ENCODE measurements at places on chromosomes 12 and 14.

DNA sequence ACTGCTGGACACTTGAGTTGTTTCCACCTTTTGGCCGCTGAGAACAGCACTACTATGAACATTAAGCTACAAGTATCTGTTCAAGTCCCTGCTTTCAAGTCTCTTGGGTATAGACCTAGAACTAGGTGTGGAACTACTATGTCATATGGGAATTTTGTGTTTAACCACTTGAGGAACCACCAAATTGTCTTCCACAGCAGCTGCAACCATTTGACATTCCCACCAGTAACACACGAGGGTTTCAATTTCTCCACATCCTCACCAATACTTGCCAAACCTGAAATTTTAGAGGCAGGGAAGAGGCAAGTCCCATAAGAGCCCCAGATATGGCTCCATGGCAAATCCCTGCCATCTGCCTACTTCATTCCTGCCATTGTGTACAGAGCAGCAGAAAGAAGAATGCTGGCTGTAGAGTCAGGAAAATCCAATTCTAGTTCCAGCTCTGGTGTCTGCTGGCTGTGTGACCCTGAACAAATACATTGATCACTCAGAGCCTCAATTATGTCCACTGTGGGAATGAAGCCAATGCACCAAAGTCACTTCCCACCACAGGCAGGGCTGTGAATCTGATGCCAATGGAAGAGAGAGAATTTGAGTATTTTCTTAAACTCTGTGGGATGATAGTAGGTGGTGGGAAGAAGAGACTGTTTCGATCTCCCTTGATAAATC, 17.8 kb downstream of the PITPNM2 start:
- DNase-seq: no peak

GRCh38 chr12:48334808-48335207, 15.9 kb downstream of the ZNF641 start:
- DNase-seq: no peak

- DNase-seq: no peak
Observed at GRCh38 chr14:101113108-101113612, 209.6 kb upstream of the RTL1 start.

- peak; percentile 57 for DNase-seq
Observed at GRCh38 chr12:1936406-1937320, 18.2 kb upstream of the CACNA2D4 start.

GRCh38 chr12:125081427-125081826, 16.2 kb downstream of the AACS start:
- DNase-seq: no peak

GRCh38 chr12:49818241-49818895, 9.8 kb downstream of the NCKAP5L start:
- no peak for DNase-seq

DNA sequence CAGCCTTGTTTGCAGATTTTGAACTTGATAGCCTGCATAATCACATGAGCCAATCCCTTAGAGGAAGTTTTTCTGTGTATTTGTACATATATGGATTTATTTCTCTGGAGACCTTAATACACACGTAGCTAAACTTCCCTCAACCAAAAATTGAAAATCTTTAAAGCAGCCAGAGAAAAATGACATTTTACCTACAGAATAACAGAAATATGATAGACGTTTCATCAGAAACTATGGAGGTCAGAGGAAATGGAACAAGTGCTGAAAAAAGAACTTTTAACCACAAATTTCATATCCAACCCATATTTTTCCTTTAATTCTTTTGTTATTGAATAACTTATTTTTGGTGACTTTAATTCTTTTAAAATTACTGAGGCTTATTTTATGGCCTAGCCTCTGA, 177.7 kb downstream of the CCDC91 start:
- no peak for DNase-seq

- DNase-seq: no peak
Observed at GRCh38 chr14:26338231-26338630, 259.6 kb downstream of the NOVA1 start.

- no peak for DNase-seq
Observed at GRCh38 chr12:121036810-121037326, 2.2 kb downstream of the OASL start.

- DNase-seq: no peak
Observed at GRCh38 chr12:45560689-45561088, 168.8 kb upstream of the ARID2 start.

DNA sequence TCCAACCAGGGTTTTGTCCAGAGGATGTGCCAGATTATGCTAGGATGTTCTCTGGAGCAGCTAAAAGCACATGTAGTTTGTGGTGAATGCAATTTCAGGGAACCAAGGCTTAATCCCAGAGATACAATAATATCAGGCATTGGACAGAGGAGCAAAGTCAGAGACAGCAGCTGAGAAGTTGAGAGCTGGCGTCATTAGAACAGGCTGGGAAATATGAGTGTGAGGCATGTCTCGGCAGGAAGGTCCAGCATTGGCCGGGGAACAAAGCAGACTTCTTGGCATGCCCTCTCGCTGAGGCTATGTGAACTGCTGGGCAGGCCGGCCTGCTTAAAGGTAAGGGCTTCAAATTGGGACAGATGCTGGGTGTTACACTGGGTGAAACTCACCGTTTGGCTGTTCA, 125.4 kb downstream of the CAND1 start:
- DNase-seq: no peak

GRCh38 chr12:129080821-129081220, 227.5 kb downstream of the GLT1D1 start:
- no peak for DNase-seq

GRCh38 chr14:95840094-95840700, 36.4 kb upstream of the TUNAR start:
- DNase-seq: no peak

GRCh38 chr14:67533754-67534085, 630 bp downstream of the PLEKHH1 start:
- DNase-seq: no peak

- no peak for DNase-seq
Observed at GRCh38 chr14:80135305-80136088, 75.8 kb downstream of the DIO2 start.

DNA sequence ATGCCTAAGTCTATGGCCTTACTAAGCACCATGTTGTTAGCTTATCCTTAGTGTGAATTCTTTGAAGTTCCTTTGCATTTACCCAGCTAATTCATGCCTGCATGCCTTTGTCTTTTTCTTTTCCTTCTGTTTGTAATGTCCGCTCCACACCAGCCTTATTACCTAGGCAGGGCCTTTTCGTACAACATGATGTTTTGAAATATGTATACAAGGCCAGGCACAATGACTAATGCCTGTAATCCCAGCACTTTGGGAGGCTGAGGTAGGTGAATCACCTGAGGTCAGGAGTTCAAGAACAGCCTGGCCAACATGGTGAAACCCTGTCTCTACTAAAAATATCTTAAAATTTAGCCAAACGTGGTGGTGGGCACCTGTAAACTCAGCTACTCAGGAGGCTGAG, 1636.5 kb upstream of the SEL1L start:
- no peak for DNase-seq

DNA sequence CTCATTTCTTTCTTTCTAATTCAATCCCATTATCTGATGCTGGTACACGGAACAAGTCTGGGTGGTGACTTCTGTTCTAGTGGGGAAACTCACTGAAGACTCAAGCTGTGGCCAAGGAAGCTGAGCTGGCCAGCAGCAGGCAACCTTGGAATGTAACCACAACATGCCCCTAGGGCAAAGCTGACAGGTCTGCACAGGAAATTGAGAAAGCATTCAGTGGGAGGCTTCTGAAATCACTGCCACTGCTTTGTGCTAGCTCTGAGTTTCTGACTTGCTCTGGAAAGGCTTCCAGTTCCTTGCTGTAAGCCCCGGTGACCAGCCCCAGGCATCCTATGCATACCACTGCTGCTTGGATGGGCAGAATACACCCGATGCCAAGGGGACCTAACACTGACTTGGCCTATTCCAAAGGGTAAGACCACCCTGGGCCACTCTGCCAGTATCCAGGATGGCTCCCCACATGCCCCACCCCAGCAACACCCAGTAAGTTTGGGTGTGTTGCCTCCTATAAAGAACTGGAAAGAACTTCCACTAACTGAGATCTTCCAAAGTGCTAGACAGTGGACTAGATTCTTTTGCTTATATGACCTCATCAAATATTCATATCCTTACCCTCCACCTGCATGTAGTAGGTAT, 84.5 kb upstream of the CDKN3 start:
- DNase-seq: no peak

DNA sequence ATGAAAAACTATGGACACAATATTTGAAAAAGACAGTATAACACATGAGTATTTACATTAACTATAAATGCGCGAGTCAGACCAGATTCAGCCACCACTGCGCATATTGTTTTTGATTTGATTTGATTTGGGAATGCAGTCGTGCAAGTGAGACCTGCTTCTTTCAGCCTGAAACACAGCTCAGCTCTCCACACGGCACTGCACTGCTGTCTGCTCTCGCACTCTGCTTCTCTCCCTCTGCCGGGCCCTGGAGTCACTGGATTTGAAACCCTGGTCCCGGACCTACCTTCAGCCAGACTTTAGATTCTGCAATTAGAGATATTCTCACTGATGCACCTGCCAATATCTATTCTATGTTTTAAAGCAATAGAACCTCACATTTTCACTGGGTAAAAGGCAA, 143.9 kb upstream of the TMEM132C start:
- DNase-seq: no peak

DNA sequence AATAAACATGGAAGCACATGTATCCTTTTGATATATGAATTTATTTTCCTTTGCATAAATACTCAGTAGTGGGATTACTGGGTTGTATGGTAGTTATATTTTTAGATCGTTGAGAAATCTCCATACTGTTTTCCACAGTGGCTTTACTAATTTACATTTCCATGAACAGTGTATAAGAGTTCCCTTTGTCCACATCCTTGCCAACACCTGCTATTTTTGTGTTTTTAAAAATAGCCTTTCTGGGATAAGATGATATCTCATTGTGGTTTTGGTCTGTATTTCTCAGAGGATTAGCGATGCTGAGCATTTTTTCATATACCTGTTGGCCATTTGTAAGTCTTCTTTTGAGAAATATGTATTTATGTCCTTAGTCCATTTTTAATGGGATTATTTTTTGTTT, 329.2 kb upstream of the KITLG start:
- no peak for DNase-seq

GRCh38 chr12:42582050-42582449, 7.5 kb downstream of the PRICKLE1 start:
- DNase-seq: no peak

GRCh38 chr14:103949131-103949790, 6.9 kb upstream of the RD3L start:
- no peak for DNase-seq

DNA sequence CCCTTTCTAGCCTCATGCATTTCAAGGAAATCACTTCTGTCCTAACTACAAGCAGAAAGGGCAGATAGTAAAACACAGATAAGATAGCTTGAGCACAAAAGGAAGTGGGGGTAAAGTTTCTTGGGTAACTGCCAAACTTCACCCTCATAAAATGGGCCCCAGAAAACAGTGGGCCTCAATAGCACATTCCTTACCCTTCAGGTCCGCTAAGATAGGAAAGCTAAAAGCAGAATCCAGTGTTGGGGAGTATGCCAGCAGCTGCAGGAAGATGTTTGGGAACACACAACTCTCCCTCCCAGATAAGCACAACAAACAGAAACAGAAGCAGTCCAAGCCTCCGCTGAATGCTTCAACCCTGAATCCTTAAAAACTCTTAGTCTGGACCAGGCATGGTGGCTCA, 110.9 kb upstream of the MGAT4C start:
- DNase-seq: no peak

GRCh38 chr14:74504412-74504811, 10.8 kb downstream of the ISCA2 start:
- no peak for DNase-seq

- no peak for DNase-seq
Observed at GRCh38 chr12:617304-617915, 45.8 kb downstream of the NINJ2 start.

DNA sequence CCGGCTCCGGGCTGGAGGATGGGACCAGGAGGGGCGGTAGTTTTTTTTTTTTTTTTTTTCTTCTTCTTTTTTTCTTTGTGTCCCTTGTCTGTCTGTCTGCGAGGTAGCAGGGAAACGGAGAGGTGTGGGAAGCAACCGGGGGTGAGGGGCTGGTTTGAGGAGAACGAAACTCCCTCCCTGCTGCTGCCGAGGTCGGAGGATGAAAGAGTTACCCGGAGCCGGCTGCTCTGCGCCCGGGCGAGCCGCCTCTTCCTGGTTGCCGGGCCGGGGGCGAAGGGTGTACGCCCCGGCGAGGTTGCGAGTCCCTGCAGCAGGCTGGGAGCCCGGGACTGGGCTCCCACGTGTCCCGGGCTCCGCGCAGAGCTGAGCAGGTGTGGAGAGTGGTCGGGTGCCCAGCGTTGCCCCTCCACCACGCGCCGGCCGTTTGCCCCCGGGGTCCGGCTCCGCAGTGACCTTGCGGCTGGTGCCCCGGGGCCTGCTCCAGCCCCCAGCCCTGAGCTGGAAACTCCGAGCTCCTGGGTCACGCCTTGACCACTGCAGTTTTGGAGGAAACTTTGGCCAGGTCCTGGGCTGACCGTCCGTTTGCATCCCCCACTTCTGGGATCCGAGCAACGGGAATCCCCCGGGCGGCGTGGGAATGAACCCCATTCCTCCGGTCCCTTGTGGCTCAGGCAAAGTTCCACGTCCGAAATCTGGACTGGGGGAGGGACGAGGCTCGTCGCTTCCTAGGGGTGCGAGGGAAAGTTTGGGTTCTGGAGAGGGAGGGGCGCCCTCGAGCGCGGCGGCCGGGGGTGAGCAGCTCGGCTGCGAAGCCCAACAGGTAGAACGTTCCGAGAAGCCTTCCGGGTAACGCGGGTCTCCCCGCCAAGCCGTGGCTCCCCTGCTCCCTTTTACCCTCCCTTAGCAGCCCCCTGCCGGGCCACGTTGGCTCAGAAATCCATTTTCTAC, 1.3 kb downstream of the CHST11 start:
- DNase-seq: peak; percentile 38

DNA sequence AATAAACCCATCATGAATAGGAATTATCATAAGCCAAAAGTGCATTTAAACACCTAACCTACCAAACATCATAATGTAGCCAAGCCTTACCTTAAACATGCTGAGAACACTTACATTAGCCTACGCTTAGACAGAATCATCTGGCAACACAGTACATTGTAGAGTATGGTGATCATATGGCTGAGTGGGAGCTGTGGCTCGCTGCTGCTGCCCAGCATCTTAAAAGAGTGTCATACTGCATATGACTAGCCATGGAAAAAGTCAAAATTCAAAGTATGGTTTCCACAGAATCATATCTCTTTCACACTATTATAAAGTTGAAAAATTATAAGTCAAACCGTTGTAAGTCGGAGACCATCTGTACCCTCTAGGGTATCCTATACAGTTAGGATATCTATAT, 32.0 kb upstream of the PRPF39 start:
- no peak for DNase-seq

DNA sequence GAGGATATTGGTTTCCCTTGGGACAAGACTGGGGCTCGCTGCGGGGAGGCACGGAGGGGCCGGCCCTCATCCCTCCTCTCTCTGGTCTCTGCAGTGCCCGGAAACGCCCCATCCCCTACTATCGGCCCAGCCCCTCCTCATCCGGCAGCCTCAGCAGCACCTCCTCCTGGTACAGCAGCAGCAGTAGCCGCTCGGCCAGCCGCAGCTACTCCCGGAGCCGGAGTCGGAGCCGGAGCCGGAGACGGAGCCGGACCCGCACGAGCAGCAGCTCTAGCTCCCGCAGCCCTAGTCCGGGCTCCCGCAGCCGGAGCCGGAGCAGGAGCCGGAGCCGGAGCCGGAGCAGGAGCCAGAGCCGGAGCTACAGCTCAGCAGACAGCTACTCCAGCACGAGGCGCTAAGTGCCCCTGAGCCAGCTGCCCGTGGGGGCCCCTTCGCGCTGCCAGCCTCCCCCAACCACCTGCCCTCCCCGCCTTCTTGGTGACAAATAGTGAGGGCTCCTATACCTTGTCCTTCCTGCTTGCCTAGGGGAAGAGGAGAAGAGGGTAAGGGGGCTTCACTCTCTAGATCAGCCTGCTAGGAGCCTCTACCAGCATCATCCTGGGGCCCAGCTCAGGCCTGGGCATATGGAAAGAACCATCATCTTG, 22.2 kb upstream of the HSPB8 start:
- no peak for DNase-seq

Data from hematopoietic multipotent progenitor cell treated with erythropoietin and hydrocortisone succinate and interleukin-3 and kit ligand, for 8 days (in vitro differentiated cells).